ENCODE measurements at places on chromosomes 11 and 22.
A peak's percentile ranks its signal among the peaks of the same experiment; 100 is the strongest.

GRCh38 chr22:22042009-22042408 lies 59.4 kb upstream of the TOP3B start:
- no peak for DNase-seq

DNA sequence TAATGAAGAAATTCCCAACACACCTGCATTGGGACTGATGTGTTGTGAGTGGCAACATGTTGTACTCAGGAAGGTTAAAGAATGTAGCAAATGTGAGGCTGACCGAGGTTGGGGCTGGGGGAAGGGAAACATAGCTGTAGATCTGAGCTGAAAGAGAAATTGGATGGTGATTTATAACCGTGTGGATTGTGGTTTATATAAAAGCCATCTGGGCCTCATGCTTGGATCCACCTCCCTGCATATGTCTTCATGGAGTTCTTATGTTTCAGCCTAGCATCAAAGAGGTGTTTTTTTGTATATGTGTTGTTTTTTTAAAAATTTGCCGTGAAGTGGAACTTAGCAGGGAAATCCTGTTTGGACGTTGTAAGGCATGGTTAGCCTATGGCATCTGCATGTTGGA lies 141.3 kb downstream of the NAV2 start:
- DNase-seq: no peak

DNA sequence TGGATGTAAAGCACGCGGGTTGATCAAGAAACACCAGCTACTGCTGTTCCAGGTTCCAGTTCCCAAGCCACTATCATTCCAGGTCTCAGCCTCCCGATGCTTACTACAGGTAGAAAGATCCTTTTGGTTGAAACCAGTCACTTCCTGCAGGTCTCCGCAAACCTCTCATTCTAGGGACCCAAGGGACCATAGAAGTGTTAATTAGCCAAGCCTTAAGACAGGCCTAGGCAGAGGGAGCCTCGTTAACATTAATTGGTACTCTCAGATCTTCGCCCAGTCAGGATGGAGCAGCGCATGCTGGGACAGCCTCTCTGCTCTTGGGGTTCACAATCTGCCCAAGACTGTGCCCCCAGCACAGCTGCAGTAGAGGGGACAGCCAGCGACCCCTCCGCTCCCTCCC lies 11.2 kb upstream of the OAF start:
- no peak for DNase-seq

GRCh38 chr11:2791521-2792380 lies 92.0 kb upstream of the KCNQ1OT1 start:
- peak; percentile 42 for DNase-seq

- DNase-seq: no peak
Measured at GRCh38 chr11:2310073-2310785, 8.4 kb downstream of the TSPAN32 start.

DNA sequence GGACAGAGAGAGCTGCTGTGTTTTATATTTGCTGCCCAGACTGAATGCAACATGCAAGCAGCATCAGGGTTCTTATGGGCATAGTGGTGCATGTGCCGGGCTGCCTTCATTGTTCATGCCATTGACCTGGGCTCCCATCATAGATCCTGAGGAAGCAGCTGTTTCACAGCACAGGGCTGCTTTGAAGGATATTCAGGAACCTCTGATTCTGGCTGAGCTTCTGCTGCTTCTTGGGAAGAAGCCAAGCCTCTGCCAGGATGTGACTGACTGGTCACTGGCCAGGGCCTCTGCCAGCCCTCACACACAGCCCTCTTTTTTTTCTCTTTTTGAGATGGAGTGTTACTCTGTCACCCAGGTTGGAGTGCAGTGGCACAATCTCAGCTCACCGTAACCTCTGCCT lies 43.3 kb downstream of the CYB5R2 start:
- DNase-seq: no peak

DNA sequence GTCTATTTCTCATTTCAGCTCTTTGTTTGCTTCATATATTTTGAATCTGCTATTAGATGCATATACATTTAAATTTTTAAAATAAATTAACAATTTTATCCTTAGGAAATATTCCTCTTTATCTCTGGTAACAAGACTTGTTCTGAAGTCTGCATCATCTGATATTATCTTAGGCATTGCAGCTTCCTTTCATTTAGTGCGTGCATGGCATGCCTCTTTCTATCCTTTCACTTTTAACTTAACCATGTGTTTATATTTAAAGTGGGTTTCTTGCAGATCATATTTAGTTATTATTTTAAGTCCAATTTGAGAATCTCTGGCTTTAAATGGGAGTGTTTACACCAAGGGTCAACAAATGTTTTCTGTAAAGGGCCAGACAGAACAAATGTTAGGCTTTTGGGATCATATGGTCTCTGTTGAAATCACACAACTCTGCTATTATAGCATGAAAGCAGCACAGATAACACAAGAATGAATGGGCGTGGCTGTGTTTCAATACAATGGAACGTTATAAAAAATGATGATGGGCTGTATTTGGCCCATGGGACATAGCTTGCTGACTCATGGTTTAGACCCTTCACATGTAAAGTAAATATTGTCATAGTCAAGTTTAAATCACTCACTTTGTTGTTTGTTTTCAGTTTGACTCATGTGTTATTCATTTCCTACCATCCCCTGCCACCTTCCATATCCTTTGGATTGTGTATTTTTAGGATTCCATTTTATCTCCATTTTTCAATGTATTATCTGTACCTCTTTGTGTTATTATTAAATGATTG lies 83.9 kb upstream of the SNX19 start:
- DNase-seq: no peak

- DNase-seq: no peak
Measured at GRCh38 chr11:74020539-74020938, 11.7 kb upstream of the UCP3 start.

GRCh38 chr11:105468154-105468553 lies 141.7 kb upstream of the GRIA4 start:
- no peak for DNase-seq

DNA sequence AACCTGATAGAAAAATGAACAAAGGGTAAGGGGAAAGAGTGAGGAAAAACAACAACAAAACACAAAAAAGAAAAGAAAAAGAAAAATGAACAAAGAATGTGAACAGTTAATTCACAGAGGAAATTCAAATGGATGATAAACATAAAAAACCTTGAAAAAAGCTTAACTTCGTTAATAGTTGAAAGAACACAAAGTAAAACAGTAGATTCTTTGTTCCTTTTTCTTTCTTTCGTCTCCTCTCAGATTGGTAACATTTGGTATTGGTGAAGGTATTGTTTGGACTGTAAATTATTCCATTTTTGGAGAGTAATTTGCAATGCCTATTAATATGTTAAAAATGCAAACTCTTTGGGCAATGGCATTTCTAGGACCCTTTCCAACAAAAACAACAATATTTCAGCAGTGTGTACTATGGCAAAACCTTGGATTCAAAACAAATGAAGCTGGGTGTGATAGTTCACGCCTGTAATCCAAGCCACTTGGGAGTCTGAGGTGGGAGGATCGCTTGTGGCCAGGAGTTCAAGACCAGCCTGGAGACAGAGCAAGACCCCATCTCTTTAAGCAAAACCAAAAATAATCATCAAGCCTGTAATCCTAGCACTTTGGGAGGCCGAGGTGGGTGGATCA lies 3.3 kb upstream of the BACE1 start:
- no peak for DNase-seq

- DNase-seq: peak; percentile 61
Measured at GRCh38 chr22:46734830-46735453, 3.1 kb downstream of the CERK start.

GRCh38 chr11:78808923-78809322 lies 234.3 kb upstream of the NARS2 start:
- DNase-seq: no peak

DNA sequence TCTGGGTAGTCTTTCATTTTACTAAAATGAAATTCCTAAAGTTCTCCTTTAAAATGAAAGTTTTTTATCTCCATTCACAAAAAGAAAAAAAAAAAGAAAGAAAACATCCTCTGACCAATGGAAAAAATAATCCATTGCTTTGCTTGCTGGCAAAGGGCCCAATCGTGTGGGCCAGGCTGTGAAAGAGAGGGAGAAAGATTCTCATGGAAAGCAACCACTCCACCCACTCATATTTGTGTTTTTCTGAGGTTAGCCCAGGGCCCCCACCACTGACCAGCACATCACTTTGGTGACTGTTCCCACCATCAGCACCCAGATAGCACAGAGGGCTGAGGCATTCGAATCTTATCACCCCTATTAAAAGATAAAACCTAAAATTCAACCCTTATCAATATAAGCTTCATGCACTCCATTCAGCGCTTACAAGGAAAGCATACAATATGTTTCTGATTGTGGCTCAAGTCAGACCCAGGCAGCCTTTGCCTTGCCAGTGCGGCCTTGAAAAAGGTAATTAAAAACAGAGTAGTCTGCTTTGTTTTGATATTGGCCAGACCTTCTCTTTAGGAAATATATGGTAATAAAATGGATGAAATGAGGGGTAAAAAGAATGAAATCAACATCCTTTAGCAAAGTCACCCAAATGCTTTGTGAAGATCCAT lies 192.8 kb downstream of the ETS1 start:
- DNase-seq: no peak

DNA sequence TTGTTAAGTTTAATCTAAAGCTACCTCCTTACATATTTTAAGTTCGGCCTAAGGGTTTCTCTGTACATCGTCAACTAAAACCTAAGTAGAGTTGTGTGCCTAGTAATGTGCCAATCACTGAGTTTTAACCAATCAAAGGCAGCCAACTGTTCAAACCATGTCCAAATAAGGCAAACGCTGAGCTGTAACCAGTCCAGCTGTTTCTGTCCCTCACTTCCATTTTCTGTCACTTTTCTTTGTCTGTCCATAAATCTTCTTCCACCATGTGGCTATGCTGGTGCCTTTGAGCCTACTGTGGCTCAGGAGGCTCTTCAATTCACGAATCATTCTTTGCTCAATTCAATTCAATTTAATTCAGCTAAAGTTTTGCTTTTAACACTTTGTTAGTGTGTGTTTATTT lies 13.9 kb upstream of the ATXN10 start:
- no peak for DNase-seq

DNA sequence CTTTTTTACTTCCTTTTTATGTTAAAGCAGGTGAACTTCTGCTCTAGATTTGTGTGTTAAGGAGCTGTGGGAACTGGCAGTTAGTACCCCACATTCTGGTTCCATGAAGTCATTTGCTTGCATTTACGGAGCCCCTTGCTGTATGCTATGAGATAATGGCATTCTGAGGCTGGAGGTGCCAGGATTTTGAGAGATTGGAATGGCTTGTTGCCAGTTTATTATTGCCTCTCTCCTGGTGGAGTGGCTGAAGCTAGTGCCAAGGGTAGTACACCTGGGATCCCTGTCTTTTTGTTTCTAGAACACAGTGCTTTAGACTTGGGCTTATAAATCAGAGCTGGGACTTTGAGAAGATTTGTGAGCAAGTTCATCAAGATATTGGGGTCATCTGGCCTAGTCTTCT lies 73.8 kb downstream of the STIM1 start:
- DNase-seq: no peak

GRCh38 chr11:54558919-54559318 lies 44.9 kb downstream of the OR4C46 start:
- no peak for DNase-seq

DNA sequence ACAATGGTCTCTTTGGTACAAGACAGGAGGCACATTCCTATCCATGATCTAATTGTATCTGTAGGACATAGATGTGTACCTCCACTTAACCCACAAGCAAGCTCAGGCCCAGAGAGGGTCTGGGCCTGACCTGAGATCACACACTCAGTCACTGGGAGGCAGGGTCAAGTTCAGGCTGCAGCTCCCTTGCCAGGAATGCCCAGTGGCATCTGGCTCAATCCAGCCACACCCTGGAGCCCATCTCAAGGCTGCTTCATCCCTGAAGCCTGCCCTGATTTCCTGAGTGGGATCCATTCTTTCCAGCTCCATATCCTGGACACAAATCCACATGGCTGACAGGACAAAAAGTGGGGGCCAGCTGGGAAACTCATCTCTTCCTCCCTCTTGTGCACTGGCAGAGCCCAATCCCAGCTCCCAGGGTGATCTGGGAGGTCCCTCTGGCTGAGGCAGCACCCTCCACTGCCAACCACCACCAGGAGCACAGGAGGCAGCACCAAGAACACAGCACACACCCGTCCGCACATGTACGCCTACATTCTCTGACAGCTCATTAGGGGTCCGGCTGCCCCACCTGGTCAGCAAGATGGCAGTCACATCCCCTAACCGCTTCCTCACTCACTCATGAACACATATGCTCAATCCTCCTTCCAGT lies 39.2 kb upstream of the KLHL35 start:
- no peak for DNase-seq

- DNase-seq: no peak
Measured at GRCh38 chr22:49396817-49397216, 430.9 kb downstream of the BRD1 start.

DNA sequence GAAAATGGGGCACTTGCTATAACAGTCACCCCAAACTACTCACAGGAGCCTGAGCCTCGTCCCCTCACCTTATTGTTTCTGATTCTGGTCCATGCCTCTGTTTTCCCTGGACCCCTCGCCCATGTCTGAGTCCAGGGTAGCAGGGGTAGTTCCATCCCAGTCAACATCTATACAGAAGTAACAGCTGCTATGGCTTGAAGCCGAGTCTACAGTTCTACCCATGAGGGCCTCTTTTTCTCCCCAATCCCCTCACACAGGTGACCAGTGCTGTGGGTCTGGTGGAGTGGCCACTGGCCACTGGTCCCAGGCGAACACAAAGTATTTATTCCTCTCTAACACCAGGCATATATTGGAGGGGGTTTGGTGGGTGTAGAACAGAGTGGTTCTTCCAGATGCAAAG lies 116.4 kb downstream of the ZNF280B start:
- no peak for DNase-seq

DNA sequence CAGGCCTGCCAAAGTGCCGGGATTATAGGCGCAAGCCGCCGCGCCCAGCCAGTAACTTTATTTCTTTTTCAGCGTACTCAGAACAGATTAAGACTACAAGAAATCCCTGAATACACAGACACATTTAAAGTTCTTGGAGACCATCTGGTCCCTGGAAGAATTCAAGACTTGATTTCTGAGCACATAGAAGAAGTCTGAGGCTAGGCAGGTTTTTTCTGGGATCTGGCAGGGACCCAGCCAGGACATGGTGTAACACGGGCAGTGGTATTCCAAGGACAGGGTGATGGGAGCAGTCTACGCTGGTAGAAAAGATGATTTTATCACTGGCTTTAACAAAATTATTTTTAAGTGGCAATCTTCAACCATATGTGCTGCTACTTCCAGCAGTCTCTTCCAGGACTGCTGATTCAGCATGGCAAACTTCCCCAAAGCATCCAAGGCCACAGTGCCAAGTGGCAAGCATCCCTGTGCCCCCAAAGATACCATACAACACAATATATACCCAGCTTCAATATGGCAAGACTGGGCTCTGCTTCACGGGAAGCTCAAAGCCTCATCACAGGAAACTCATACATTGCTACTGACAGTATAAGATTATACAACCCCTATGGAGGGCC lies 105.2 kb upstream of the OR5AK2 start:
- DNase-seq: no peak

DNA sequence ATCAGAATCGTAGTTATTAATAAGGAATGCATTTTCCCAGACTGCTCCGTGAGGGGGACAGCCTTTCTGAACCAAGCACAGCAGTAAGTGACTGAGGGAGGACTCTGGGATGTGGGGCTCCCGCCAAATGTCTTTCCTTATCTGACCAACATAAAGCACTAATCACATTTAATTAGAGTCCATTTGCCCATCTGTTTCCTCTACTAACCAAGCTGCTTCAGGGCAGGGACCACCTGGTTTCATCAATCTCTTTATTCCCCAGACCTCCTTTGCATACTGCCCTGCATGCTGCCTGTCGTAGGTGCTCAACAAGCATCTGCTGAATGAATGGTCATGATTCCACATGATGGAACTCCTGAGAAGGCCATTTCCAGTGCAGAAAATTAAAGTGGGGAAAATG lies 29.4 kb downstream of the SMCO4 start:
- DNase-seq: no peak

- no peak for DNase-seq
Measured at GRCh38 chr11:469684-470560, 19.8 kb downstream of the PTDSS2 start.
